ENCODE measurements at places on chromosomes 11 and 22.

DNA sequence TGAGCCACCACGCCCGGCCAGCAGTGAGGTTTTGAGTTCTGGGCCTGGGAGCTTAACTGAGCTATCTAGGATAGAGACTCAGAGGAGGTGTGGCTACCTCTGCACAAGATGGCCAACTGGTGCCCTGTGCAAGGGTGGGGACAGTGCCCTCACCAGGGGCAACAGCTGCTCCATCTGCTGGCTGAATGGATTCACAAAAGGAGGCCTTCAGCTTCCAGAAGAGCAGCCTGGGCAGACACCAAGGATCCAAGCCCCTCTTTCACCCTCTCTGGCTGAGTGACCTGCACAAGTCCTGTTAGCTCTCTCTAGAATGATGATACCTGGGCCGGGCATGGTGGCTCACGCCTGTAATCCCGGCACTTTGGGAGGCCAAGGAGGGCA, 33.5 kb upstream of the BAIAP2L2 start:
- no peaks in the 10 kb centered on the region for H3K27me3 ChIP-seq
- no peak for DNase-seq
- peaks cover 32% of the 10 kb centered on the region for H3K4me1 ChIP-seq

GRCh38 chr11:109936661-109937180, 156.5 kb upstream of the ZC3H12C start:
- H3K4me1 ChIP-seq: peaks cover 7% of the 10 kb centered on the region
- no peaks in the 10 kb centered on the region for H3K36me3 ChIP-seq
- no peak overlapping the region for H3K27ac ChIP-seq
- no peak for DNase-seq
- no peaks in the 10 kb centered on the region for H3K27me3 ChIP-seq
- H3K4me3 ChIP-seq: no peak overlapping the region

GRCh38 chr11:121109471-121109870, 8.4 kb downstream of the TECTA start:
- peaks cover 28% of the 10 kb centered on the region for H3K27me3 ChIP-seq
- no peak for DNase-seq
- no peaks in the 10 kb centered on the region for H3K36me3 ChIP-seq
- no peaks in the 10 kb centered on the region for H3K4me1 ChIP-seq

GRCh38 chr11:127493330-127494022, 492.9 kb upstream of the KIRREL3 start:
- H3K4me3 ChIP-seq: no peak overlapping the region
- no peaks in the 10 kb centered on the region for H3K4me1 ChIP-seq
- H3K27ac ChIP-seq: no peak overlapping the region
- H3K27me3 ChIP-seq: no peaks in the 10 kb centered on the region

- peaks cover 70% of the 10 kb centered on the region for H3K27me3 ChIP-seq
- H3K27ac ChIP-seq: no peak overlapping the region
Observed at GRCh38 chr22:19543970-19544708, 19.9 kb upstream of the CLDN5 start.

DNA sequence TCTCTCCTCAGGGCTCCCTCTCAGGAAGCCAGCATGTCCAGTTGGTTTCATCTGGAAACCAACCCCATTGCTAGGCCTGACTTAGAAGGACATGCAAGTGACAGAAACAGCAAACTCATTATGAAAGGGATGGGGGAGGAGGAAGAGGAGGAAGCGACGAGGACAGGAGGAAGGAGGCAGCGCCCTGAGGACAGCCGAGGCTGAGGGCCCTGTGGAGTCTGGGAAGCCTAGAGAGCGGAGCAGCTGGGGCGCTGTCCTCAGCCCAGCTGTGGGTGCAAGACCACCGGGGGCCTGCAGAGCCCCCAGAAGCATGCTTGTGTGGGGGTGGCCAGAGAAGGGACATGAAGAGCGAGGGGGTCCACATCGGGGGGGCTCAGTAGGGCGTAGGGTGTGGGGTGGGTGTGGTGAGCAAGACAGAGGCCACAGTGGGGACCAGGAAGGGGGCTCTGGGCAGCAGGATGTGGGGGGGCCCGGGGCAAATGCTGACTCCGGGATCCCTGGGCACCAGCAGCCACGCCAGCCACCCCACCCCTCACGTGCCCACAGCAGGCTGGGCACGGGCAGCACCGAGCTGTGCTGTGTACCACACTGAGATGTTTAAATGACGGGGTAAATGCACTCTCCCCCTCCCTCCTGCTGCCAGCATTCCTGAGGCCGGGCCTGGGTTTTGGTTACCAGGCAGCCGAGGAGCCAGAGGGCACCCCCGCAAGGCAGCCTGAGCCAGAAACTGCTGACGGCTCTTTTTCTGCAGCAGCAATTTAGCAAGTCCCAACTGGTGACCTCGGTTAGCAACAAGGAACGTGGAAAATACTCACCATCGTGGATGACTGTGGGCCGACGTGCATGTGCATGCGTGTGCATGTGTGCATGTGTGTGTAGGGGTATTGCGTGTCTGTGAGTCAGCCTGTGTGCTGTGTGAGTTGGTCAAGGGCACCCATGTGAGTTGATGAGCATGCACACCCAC, 82.7 kb upstream of the LINC01488 start:
- H3K4me3 ChIP-seq: no peak overlapping the region
- no peak for DNase-seq

DNA sequence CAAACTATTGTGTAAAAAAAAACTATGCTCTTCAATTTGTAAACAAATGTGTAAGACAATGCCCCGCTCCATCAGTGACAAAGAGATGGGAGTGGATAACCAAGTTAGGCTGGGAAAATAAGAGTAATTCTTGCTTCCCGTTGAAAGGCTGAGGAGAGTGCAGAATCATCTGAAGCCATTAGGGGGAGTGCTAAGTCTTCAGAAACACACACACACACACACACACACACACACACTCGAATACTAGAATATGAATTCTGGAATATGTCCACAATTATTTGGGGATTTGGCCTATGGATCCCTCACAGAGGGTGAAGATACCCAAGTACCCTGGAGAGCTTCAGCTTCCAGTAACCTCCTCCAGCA, 27.8 kb upstream of the ROBO3 start:
- peaks cover 10% of the 10 kb centered on the region for H3K4me1 ChIP-seq
- H3K36me3 ChIP-seq: no peaks in the 10 kb centered on the region
- H3K4me3 ChIP-seq: no peak overlapping the region
- H3K27ac ChIP-seq: no peak overlapping the region
- H3K27me3 ChIP-seq: peaks cover 44% of the 10 kb centered on the region
- peak; percentile 56 for DNase-seq

DNA sequence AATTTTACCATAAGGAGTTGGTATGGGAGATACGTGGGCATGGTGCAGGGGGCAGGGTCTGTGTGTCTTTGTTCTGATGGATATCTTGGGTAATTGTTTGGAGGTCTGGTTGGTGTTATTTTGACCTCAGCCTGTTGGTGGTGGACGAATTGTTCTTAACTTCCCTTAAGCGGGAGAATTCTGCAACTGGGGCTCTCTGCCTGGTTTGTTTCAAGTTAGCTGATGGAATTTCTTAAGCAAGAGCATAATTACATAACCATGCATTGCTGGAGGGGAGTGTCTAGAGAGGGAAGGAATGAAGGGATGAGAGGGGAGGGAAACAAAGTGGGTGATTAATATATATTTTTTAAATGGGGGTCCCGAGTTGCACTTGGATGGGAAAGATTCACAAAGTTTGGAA, 908.5 kb upstream of the RAG2 start:
- no peak for DNase-seq
- H3K27ac ChIP-seq: no peak overlapping the region
- no peaks in the 10 kb centered on the region for H3K4me1 ChIP-seq
- no peak overlapping the region for H3K4me3 ChIP-seq
- no peaks in the 10 kb centered on the region for H3K27me3 ChIP-seq

DNA sequence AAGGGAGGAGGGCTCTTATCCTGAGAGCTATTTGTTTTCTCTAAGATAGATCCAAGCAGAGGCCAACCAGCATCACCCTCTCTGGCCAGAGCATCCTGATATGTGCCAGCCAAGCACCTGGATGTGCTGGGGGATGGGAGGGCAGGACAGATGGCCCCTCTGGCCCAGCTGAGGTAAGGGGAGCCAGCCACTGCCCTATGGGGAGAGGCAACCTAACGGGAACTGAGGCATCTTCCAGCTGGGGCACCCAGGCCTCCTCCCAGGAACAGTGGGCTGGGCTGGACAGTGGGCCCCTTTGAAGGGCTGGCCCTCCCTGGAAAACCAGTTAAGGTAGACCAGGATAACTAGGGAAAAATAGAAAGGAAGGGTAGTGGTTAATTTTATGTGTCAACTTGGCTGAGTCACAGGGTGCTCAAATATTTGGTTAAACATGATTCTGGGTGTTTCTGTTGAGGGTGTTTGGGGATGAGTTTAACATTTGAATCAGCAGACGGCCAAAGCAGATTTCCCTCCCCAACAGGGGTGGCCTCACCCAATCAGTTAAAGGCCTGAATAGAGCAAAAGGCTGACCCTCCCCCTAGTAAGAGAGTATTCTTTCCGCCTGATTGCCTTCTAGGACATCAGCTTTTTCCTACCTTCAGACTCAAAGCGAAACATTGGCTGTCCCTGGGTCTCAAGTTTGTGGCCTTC, 595.1 kb downstream of the BUD13 start:
- H3K4me3 ChIP-seq: no peak overlapping the region
- no peaks in the 10 kb centered on the region for H3K4me1 ChIP-seq
- H3K27ac ChIP-seq: no peak overlapping the region
- no peaks in the 10 kb centered on the region for H3K27me3 ChIP-seq
- H3K36me3 ChIP-seq: no peaks in the 10 kb centered on the region
- no peak for DNase-seq

- H3K27me3 ChIP-seq: peaks cover 50% of the 10 kb centered on the region
- H3K36me3 ChIP-seq: no peaks in the 10 kb centered on the region
- DNase-seq: no peak
- H3K27ac ChIP-seq: no peak overlapping the region
- H3K4me3 ChIP-seq: no peak overlapping the region
- peaks cover 5% of the 10 kb centered on the region for H3K4me1 ChIP-seq
Observed at GRCh38 chr11:16814410-16815046, 76.1 kb downstream of the C11orf58 start.

DNA sequence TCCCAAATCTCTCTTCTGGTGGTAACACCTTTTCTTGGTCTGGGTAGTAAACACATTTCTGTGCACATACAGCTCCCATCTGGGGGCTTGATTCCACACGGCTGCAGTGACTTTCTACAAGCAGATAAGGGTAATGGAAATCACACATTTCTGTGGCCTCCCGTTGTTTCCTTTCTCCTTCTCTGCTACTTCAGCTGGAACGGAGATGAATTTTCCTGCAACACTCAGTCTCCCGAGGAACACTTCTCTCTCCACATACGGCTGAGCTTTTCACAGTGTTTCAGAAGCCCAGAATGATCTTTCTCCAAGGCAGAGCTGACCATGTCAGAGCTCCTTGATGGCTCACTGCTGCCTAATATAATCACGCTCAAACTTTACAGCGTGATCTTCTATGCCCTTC, 364.3 kb upstream of the NARS2 start:
- H3K4me3 ChIP-seq: no peak overlapping the region
- no peaks in the 10 kb centered on the region for H3K4me1 ChIP-seq
- DNase-seq: no peak
- H3K27ac ChIP-seq: no peak overlapping the region

DNA sequence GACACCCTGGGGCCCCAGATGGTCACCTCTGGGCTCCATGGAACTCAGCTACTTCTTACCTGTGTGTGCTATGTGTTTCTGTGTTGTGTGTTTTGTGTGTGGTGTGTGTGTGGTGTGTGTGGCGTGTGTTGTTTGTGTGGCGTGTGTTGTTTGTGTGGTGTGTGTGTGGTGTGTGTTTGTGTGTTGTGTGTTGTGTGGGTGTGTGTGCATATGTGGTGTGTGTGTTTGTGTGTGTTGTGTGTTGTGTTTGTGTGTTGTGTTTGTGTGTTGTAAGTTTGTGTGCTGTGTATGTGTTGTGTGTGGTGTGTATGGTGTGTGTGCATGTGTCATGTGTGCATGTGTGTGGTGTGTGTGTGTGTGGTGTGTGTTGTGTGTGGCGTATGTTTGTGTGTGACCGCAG, 3.8 kb upstream of the WNT7B start:
- peaks cover 14% of the 10 kb centered on the region for H3K27me3 ChIP-seq
- no peak overlapping the region for H3K4me3 ChIP-seq
- no peak overlapping the region for H3K27ac ChIP-seq
- H3K36me3 ChIP-seq: no peaks in the 10 kb centered on the region
- no peak for DNase-seq

DNA sequence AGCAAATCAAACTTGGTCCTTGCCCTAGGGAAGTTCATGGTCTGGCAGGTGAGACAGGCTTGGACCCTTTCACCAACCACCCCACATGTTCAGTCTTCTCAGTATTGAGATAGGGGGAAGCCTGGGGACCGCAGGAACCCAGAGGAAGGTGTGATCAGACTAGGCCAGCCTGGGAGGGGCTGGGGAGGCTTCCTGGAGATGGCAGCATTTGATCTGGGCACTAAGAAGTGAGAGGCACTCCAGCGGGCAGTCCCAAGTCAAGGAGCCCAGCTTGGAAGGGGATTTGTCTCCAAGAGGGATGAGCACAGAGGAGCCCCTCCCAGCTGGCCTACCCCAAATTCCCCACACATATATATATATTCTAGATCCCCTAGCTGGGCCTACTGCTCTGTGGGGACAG, 5.4 kb downstream of the LRRC32 start:
- no peak for DNase-seq
- H3K36me3 ChIP-seq: no peaks in the 10 kb centered on the region
- H3K27ac ChIP-seq: peak overlapping the region; percentile 36
- H3K4me1 ChIP-seq: peaks cover 16% of the 10 kb centered on the region
- H3K4me3 ChIP-seq: no peak overlapping the region

DNA sequence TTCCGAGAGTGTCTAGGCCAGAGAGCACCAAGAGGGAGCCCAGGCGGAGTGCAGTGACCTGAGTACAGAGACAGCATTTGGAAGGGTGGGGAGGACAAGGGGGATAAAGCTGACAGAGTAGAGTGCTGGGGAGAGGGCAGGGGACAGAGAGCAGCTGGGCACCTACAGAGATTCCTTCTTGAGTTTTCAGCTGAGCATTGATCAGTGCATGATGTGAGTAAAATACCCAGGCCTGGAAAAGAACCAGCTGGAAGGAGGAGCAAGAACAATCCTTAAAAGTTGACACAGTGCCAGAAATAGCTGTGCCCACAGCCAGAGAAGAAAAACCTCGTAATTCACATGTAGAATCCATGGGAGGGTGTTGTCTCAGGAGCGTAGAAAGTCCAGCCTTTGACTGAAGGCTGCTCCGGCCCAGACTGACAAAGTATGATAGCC, 33.9 kb upstream of the PANX2 start:
- DNase-seq: no peak
- no peak overlapping the region for H3K4me3 ChIP-seq
- no peak overlapping the region for H3K27ac ChIP-seq
- H3K36me3 ChIP-seq: no peaks in the 10 kb centered on the region

GRCh38 chr11:105388006-105388405, 221.9 kb upstream of the GRIA4 start:
- H3K36me3 ChIP-seq: no peaks in the 10 kb centered on the region
- H3K4me3 ChIP-seq: no peak overlapping the region
- H3K27me3 ChIP-seq: no peaks in the 10 kb centered on the region
- no peak for DNase-seq

- H3K27me3 ChIP-seq: no peaks in the 10 kb centered on the region
- no peak overlapping the region for H3K27ac ChIP-seq
- no peak overlapping the region for H3K4me3 ChIP-seq
- no peaks in the 10 kb centered on the region for H3K4me1 ChIP-seq
- DNase-seq: no peak
Observed at GRCh38 chr11:127825183-127825582, 762.2 kb downstream of the ETS1 start.
